Stimulated activated CD8-positive, alpha-beta memory T cell treated with anti-CD3 and anti-CD28 coated beads, Interleukin-15, amount 100 ng/mL, for 24 hours (primary cell): ENCODE measurements at places on chromosomes 13 and 19.

- no peak for DNase-seq
Measured at GRCh38 chr13:113298043-113298945, 1.3 kb downstream of the LAMP1 start.

DNA sequence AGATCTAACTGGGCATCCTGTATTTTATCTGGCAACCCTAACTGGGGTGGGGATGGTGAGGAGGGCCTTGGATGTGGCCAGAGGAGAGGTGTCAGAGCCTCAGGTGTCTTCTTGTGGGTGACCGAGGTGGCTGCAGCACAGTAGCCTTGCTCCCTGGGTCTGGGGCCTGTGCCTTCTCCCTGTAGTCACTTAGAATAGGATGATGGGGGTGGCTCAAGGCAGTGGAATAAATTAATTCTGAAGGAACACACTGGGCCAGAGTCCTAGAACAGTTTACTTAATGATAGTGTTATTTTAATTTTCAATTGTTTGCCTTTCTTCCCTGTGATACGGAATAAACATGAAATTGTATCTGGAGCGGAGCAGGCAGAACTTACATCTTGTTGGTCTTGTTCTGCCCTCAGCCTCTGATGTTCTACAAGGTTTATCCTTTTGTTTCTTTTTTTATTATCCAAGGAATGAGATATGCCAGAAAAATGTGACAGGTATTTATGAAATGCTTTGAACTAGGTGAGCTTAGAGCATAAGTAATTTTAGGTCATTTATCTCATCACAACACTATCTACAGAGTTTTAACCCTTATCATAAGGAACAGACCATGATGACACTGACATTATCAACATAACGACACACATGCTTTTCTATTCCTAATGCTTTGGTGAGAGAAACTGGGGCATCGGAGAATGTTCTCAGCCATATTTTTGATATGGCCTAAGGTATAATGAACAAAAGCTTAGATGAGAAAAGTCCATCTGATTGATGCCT lies 51.4 kb downstream of the LRCH1 start:
- DNase-seq: no peak

- no peak for DNase-seq
Measured at GRCh38 chr13:100508455-100508854, 80.1 kb downstream of the GGACT start.

DNA sequence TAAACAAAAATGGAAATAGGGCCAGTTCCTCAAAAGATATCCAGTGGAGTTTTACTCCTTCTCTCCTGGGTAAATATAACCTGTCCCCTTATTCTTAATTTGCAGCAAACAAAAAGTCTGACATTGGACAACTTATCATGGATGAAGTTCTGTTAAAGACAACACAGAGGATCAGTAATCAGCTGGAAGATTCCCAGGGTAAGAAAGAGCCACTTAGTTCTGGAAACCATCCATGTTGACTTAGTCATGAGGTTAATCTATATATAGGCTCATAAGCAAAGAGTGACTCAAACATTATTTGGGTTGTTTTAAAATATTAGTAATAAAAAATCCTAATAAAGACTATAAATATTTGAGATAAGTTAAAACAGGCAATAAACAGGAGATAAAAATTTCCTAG lies 40.5 kb upstream of the EBPL start:
- DNase-seq: no peak

- DNase-seq: no peak
Measured at GRCh38 chr13:30605052-30605451, 12.7 kb upstream of the USPL1 start.

DNA sequence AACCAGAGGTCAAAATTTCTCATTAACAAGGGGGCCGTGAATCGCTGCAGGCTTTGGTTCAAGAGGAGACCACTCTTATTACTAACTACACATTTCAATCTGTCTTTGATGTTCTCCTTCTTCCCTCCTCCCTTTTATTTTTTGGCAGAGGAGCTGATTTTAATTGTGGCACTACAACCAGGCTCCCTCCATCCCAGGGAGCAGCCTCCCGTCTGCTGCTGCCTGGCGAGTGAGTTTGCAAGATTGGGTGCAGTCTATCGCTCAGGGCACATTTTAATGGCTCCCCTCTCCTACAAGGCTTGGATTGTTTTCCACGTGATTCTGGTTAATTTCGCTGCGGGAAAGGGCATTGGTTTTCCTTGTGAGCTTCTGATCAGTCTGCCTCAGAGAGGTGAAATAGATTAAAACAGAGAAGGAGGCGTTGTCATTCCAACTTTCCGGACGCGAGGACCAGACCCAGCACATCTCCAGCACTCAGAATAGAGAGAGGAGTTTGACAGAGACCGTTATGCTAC lies 81.4 kb downstream of the KCTD15 start:
- DNase-seq: no peak

GRCh38 chr13:31049833-31050232 lies 111.9 kb downstream of the HSPH1 start:
- no peak for DNase-seq

DNA sequence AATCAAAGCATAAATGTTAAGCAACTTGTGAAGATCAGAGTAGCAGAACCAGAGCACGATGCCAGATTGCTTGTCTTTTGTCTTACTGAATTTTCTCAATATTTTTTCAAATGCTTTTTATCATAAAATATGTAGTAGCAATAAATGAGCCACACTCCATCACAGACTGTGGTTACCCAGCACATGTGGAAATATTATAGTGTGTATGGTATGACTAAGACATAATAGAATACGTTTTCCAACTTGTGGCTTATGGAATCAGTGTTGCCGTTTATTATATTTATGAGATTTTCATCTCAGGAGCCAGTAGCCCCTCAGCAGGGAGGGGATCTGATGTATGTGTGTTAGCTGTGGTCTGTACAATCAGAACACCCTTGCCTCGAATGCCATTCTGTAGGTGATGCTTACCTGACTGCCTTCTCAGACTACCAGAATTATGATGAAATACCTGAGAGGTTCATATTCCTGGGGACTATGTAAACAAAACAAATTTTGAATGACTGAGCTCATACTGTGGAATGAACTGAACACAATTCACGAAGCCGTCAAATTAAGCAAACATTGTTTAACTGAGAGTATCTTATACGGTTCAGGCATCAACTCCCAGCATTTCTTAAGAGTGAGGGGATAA lies 1.9 kb downstream of the SCEL start:
- no peak for DNase-seq

DNA sequence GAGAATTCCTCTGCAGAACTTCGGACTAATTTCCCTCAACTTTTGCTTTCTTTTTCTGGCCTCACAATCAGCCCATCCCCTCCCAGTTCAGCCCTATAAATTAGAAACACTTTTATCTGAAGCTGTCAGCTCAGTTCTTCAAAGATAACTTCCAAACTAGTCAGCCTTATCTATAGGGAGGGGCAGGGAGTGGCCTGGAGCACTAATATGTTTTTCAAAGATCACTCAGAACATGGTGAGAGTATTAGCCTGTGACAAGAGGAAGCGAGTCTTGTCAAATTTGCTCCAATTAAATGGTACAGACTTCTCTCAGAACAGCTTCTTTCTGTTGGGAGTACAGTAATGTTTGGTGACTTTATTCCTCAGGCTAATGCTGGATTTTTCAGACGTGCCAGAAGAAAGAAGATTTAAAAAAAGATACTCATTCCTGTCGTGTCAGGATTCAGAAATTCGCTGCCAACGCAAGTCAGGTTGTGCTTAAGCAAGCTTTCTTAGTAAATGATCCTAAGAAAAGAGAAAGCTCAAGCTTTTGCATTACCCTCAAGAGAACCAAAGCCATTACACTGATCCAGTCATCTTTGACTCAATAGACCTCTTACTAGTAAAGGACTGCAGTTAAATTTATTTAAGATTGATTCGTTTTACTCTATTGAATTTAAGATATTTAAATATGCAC lies 1033.6 kb downstream of the SLITRK5 start:
- DNase-seq: no peak

- no peak for DNase-seq
Measured at GRCh38 chr13:63381078-63381859, 1965.6 kb upstream of the PCDH20 start.

- DNase-seq: no peak
Measured at GRCh38 chr13:31250435-31250834, 50.7 kb downstream of the B3GLCT start.

- no peak for DNase-seq
Measured at GRCh38 chr13:34993470-34993869, 51.4 kb downstream of the NBEA start.

- DNase-seq: no peak
Measured at GRCh38 chr19:32396046-32396652, 9.4 kb upstream of the DPY19L3 start.

GRCh38 chr13:113915012-113915763 lies 51.3 kb upstream of the GAS6 start:
- no peak for DNase-seq

DNA sequence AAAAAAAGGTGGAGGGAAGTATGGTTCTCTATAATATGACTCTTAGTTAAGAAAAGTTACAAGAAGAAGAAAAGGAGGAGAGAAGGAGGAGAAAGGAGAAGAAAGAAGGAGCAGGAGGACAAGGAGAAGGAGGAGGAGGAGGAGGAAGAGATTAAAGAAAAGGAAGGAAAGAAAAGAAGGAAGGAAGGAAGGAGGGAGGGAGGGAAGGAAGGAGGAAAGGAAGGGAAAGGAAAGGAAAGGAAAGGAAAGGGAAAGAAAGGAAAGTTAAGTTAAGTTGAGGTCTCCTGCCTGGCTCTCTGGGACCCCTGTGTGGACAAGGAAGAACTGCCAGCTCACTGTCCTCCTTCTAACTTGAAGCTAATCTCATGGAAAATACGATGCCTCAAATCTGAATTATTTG lies 429.5 kb downstream of the TSHZ3 start:
- DNase-seq: no peak
